ENCODE measurements at places on chromosomes 12 and 14.
A peak's percentile ranks its signal among the peaks of the same experiment; 100 is the strongest.

DNA sequence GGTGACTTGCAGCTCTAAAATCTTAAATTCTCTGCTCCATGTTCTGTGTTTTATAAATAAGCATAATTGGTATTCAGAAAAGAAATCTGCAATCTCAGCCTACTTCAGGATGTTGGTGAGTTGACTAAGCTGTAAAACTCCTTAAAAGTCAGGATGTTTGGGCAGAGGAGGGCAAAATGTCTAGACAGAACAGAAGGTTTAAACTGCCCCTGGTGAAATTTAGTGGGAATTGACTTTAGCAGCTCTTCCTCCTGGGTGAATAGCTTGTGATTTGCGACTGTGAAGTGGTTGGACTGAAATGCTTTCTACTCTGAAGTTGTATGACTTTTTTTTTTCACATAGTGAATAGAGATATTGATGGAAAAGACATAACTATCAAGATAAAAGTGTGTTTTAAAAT lies 85.8 kb downstream of the CAND1 start:
- DNase-seq: no peak

DNA sequence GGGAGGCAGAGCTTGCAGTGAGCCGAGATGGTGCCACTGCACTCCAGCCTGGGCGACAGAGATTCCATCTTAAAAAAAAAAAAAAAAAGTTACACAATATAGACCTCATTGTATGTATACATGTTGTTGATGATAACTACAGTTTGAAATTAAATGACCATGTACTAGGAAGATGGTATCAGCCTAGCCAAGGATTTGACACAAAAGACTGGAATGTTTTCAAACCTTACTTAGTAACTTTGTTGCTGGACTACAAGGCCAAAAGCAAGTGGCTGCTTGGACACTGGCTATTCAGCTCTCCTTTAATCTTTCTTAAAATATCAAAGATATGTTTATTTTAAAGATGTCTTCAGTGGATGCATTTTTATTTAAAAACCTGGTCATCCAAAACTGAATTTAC lies 18.9 kb upstream of the NUDT4 start:
- DNase-seq: no peak

DNA sequence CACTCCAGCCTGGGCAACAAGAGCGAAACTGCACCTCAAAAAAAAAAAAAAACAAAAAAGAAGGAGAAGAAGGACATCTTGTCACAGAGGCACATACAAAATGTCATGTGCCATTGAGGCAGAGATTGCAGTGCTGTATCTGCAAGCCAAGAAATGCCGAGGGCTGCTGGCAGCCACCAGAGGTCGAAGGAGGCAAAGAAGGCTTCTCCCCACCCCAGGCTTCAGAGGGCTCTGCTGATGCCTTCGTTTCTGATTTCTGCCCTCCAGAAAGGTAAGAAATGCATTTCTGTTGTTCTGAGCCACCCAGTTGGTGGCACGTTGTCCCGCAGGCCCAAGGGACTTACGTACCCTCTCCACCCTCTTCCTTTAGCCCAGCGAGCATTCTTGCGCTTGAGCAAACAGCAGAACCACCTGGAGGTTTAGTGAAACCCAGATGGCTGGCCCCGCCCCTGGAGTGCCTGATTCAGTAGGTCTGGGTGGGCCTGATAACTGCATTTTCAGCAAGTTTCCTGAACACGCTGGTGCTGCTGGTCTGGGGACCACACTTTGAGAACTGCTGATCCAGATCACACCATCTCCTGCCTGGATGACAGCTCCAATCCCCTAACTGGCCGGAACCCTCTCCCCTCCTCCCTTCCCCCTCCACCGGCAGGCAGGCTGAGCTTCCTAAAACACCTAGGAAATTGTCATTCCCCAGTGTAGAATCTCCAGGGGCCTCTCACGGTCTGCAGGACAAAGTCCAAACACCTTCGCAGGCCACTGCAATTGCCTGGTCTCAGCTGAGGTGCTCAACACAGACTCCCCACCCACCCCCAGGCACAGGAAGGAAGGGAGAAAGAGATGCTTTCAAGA lies 21.1 kb upstream of the SCARB1 start:
- DNase-seq: no peak

- no peak for DNase-seq
Observed at GRCh38 chr14:79585845-79586244, 625.5 kb downstream of the DIO2 start.

DNA sequence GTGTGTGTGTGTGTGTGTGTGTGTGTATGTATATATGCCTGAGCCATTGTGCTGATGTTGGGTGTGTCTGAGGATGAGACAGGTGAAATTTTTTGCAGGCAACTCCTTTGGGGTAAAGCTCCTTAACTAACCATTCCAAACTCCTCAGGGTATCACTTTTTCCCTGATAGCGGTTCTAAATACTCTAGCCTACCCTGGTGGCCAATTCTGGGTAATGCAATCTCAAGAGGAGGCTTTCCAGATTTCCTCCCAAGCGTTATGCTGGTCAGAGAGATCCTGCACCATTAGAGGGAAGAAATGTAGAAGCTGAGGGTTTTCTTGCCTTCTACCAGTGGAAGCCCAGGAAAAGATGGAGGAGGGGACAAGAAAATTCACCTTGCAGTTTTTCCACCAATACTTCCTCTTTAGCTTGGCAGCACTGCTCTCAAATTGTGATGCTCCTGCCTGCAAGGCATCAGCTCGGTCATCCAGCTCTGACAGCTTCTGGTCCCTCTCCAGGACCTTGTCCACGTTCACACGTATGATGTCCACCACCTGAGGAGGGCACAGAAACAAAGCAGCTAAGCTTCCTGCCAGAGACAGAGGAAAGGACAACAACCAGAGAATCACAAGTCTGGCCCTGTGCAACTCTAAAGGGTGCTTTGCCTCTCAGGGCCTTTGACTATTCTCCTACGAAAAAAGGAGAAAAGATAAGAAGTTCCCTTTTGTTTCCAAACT lies 4.9 kb downstream of the VAMP1 start:
- peak; percentile 56 for DNase-seq

DNA sequence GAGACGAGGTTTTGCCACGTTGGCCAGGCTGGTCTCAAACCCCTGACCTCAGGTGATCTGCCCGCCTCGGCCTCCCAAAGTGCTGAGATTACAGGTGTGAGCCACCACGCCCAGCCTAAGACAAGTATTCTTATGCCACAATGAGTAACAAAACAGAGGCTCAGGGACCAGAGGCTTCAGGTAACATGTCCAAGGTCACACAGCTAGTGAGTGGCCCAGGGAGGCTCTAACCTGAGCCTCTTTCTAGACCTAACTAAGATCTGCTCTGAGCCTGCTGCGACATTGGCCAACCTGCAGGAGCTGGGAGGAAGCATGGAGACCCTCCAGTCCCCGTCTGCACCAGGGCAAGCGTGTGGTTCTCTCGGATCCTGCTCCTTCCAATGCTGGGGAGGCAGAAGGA lies 77.9 kb downstream of the FOXN3 start:
- no peak for DNase-seq

DNA sequence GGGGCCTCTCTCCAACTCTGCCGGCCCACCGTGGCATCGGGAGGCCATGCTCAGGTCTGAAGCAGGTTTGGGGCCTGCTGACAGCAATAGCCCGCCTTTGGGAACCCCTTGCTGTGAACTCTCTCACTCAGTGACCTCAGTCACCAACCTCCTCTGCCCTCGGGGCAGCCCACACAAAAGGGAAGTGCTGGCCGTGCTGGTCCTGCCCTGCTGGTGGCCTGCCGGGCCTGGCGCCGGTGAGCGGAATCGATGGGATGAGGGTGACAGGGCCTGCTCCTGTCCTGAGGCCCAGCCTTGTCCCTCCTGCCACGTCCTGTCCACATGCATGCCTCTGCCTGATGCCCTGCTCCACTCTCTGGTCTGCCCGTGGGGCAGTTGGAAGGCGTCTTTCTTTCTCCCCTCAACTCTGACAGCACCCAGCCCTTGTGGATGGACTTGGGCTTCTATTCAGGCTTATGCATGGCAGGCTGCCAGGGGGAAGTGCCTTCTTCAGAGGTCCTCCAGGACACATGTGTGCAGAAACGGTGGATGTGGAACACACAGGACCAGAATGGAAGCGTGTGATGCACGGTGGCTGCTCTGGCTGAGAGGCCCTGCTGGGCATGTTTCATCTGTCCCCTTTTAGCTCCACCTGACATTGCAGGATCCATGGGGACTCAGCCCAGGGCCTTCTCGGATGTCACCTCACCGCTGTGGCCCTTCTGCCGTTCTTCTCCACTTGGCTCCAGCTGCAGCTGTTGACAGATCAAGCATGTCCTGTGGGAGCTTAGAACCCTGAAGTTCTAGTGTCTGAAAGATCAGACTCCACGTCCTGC lies 31.9 kb downstream of the IL31 start:
- no peak for DNase-seq

DNA sequence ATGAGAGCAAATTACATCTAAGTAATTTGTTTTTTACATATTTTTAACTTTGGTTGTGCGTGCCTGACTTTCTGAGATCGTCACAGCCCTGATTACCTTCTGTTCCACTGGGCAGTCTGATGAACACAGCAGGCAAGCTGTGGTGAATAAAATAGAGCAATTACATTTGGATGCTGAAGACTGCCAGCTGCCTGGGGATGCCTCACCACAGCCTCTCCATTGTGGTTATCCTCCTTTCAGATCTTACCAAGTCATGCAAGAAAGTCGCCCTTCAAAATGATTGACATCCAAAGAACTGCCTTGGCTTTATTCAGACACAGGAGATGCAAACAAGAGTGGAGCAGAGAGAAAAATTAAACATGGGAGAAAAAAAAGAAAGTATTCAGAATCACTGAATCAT lies 456.6 kb upstream of the TMPO start:
- no peak for DNase-seq

GRCh38 chr12:49665384-49665783 lies 41.8 kb downstream of the FMNL3 start:
- DNase-seq: no peak

DNA sequence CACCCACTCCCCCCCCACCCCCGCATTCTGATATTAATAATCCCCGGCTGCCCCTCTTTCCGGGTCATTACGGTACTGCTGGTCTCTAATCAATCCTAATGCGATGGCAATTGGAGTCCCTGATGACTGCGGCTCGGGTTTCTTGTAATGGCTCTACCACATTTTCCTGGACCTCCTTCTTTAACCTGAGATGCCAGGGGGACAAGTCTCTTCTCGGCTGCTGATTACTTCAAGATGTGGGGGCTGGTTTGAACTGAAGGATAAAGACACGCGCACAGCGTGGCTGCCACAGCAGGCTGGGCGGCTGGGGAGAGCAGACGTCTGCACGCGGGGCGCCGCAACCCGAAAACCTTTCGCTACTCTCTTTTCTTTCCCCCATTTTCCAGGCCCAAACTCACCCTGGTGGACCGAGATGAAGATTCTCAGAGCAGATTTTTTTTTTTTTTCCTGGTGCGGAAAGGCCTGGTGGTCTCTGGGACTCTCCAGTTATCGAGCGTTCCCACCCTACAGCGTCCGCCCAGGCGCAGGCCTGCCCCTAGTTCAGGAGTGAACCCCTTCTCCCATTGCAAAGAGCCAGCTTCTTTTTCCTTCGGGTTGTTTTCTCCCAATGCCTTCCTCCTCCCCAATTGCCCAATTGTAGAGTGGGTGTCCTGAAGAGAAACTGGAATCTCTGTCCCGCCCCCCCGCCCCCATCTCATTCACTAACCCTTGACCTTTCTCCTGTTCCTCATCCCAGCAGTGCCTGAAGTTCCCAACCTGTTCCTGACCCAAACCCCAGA lies 6.0 kb upstream of the SIX1 start:
- no peak for DNase-seq
